Stimulated activated CD8-positive, alpha-beta memory T cell treated with anti-CD3 and anti-CD28 coated beads, Interleukin-7, amount 100 ng/mL, for 4 hours (primary cell): ENCODE measurements at places on chromosomes 4 and X.

DNA sequence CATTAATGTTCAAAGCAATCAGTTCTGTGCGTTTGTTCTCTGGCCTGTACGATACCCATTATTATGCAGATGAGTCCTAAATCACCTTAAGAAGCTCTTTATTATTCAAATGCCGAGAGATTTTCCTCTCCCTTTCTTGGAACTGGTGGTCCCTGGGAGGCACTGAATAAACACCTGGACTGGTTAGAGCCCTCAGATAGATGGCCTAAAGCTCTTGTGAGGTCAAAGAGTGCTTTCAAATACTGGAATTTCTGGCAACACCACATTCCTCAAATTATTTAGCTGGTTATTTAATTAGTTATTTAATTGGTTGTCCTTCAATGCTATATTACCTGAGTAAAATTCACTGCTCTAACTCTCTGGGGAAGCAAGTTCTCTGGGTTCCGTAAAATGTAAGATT, 3.0 kb downstream of the ARHGEF38 start:
- DNase-seq: no peak

GRCh38 chr4:79561751-79562150, 153.7 kb upstream of the GK2 start:
- no peak for DNase-seq

GRCh38 chrX:109872021-109872732, 130.7 kb upstream of the TMEM164 start:
- DNase-seq: no peak

DNA sequence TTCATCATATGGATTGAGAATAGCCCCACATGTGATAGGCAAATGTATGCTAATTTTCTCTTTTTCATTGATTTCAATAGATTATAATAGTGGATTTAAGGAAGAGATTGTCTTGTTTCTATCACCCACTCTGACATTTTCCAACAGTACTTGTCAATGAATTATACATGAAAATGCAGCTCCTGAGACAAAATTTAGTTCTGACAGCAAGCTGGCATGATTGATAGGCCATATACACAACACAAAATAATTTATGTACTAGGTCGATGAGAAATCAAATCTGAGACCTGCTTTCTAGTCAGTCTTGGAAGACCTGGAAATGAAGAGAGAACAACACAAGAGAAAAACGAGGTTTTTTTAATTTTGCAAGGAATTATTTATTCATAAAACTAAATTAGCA, 118.0 kb upstream of the MYOZ2 start:
- DNase-seq: no peak

DNA sequence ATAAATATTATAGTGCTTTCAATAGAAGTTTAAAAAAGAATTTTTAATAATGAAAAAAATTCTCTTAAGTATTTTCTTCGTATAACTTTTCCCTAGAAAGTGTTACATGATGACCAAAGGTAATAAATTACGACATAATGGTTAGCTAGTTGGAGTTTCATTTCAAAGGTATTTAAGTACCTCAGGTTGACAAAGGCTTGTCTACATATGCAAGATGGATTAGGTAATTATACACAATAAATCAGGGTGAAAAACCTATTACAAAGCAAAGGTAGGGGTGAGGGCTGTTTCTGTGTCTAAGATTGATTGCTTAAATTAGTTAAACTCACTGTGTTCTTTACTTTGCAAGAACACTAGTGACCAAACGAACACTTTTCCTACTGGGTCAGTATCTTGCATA, 508.5 kb upstream of the FAT1 start:
- no peak for DNase-seq

DNA sequence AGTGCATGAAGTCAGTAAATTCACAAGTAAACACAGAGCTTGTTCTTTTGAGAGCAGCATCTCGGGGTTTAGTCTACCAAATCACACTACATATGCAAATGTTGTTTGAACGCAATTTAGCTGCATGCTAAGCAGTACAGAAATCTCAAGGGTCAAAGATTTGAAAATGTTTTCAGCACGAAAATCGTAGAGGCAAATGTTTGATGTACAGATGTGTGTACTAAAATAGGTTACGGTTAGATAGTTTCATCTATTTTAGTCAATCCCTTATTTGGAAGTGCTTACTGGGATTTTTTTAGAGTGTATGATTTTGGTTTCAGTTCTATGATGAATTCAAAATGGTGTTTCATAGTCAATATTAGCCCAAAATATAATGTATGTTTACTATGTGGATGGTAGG, 1928.2 kb upstream of the TENM3 start:
- DNase-seq: no peak
